ENCODE measurements at places on chromosomes 7 and 10.

DNA sequence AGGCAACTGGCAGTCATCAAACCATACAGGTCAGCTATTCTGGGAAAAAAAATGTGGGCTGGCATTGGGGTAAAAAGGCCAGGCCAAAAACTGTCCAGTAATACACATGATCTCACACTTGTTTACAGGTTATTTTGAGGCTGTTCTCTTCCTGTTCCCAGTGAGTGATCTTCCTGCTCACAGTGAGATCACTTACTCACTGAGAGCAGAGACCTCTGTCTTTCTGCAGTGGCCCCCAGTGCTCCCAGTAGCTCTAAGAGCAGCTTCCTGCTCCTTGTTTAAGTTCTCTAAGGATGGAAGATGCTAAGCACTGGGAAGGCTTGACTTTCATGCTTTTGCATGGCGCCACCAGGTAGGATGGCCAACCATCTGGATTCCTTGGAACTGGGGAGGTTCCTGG is 93.5 kb upstream of the KIAA1217 start:
- DNase-seq, result no peak

DNA sequence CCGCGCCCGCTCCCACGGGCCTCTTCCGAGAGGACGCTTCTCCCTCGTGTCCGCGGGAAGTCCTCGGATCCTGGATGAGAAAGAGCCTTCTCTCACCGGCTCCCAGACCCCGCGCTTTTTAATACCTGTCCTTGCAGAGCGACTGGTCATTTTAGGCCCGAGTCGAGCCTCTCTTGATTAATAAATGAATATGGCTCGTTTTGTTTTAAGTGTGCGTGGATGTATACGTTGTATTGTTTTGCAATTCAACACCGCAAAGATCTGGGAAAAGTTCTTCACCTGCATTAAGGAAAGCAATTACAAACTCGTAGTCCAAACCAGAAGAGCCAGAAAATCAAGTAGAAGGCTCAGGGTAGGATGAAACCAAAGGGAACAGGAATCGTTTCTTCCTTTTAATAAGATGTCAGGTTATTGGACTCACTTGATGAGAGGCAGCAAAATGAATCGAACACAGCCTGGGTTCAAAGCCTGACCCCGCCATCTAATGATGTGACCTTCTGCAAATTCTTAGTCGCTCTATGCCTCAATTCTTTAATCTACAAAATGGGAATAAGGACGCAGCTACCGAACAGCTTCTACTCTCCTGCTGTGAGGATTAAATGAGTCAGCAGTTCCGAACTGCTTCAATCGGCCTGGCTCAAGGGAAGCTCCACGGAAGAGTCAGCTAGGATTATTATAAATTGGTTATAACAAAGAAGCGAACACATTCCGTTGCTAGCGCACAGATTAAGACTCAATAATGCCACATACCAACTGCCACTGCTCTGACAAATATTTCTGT is 277.8 kb upstream of the NEBL start:
- peak; percentile 22 for DNase-seq

- DNase-seq, result peak; percentile 65
Measured at GRCh38 chr7:81780914-81781693, 11.3 kb upstream of the HGF start.

- no peak for DNase-seq
Measured at GRCh38 chr10:60358282-60358681, 31.4 kb downstream of the ANK3 start.

- peak; percentile 18 for DNase-seq
Measured at GRCh38 chr10:33333260-33334101, 986 bp downstream of the NRP1 start.

GRCh38 chr7:5596046-5596895 is 172.6 kb upstream of the TNRC18 start:
- no peak for DNase-seq

DNA sequence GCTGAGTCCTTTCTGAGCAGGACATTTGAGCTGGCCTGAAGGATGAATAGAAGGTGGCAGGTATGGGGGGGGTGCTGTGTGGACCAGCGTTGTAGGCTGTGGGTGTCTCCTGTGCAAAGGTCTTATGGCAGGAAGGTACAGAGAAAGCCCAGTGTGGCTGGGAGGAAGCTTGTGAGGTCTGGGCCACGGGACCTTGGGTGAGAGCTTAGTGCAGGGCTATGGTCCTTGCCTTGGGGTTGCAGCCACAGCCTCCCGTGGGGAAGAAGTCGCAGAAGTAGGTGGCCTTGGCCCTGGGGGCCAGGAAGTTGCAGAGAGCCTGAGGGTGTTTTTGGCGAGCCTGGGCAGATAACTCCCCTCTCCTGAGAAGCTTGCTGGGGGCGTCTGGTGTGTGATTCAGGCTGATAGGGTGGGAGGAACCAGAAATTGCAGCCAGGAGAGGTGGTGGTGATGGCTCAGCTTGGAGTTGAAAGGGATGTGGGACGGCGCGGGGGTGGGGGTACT is 172.0 kb upstream of the TNRC18 start:
- no peak for DNase-seq

DNA sequence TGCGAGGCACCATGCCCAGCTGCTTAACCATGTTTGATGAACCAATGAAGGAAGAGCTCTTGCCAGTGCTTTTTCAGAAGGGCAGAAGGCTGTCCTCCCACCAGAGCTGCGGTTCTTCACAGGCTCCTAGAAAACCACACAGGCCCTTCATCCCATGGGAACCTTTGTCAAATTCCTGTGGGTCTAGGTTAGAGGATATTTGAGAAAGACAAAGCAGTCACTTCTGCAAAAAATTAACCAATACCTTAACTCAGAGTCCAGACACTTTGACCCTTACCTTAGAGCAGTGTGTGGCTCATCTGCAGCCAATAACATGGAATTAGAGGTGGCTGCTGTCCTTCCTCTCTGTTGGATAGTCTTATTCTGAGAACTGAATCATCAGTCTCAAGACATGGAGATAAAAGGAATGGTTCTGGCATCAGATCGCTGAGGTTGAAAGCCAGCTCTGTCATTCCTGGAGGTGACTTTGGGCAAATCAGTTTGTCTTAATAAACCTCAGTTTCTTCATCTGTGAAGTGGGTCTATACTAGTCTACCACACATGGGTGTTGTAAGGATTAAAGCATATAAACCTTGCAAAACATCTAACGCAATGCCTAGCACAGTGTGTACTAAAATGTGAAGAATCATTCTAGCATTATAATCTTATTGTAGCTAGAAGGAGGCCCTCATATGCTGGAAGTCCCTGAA is 65.1 kb upstream of the PIP4K2A start:
- DNase-seq, result no peak

DNA sequence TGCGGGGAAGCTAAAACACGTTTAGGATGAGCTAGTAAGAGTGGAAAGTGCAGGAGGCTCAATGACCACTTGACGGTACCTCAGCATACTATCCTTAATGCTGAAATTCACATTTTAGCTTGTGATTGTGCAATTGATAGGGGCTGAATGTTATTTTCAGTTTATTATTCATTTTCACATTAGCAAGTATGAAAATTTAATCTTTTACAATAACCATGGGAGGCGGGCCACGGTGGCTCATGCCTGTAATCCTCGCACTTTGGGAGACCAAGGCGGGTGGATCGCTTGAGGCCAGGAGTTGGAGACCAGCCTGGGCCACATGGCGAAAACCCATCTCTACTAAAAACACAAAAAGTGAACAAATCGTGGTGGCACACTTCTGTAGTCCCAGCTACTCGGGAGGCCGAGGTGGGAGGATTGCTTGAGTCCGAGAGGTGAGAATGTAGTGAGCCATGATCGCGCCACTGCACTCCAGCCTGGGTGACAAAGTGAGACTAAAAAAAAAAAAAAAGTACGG is 22.0 kb upstream of the ANLN start:
- no peak for DNase-seq

DNA sequence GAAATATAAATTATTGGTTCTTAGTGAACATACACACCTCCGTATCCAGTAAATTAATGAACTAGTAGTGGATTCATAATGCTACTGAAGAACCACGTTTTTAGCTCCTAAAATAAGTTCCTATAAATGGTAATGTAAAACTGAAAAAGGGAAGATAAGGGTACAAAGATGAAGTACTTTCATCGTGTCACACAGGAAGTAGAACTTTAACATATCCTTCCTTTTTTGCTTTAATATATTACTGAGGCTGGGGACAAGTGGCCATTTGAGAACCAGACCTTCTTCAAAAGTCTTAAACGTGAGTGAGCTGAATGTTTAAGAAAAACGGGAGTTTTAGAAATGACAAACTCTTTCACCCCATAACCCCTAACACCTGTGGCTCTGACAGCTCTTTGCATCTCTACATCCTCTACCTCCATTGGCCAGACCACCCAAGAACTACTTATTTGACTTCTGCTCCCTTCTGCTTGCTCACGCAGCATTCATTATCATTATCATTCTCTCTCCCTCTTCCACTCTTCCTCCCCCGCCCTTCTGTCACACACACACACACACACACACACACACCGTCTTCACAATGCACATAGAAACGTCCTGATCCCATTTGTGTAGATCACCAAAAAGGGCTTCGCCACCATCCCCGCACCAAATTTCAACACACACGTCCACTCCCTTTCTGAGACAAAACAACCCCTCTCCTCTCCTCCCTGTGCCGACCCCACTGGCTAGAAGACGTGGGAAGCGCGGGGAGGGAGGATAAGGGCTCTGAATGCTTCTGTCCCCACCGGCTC is 677 bp downstream of the SKAP2 start:
- DNase-seq, result peak; percentile 70

- no peak for DNase-seq
Measured at GRCh38 chr7:15854841-15855524, 168.5 kb upstream of the MEOX2 start.

GRCh38 chr10:87634311-87634710 is 25.4 kb upstream of the PAPSS2 start:
- no peak for DNase-seq

DNA sequence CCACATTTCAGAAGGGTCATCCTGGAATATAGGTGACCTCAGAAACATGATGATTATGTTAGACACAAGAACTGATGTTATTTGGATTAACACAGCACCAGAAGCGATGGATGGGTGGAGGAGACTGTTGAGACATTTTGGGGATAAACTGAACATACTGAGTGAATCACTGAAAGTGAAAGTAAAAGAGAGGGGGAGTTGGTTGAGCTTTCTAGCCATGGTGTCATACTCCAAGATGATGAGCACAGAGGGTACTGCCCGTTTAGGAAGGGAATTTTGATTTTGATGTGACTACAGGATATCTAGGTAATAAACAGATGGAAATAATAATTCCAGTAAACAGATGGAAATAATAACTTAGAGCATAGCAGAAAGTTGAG is 248.0 kb upstream of the NPY start:
- no peak for DNase-seq

Data from NCI-H1105 treated with DMSO at 0.1 percent for 48 hours (cell line).